CMK (cell line): ENCODE measurements at places on chromosomes 12 and 14.
A peak's percentile ranks its signal among the peaks of the same experiment; 100 is the strongest.

DNA sequence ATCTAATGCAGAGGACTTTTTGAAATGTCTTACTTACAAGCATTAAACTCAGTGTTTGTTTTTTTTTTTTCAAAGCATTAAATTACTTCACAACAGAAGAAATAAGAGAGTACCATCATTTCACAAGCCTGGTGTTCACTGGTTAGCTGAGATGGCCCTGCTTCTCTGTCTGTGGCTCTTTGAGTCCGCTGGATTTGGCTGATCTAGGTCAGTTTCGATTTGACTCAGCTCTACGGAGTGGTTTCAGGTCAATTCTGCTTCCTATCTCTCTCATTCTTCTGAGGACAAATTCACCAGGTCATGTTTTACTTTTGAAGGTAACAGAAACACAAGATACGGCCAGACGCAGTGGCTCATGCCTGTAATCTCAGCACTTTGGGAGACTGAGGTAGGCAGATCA, 1066.1 kb downstream of the FLRT2 start:
- no peak for DNase-seq

GRCh38 chr14:68113343-68113930, 293.9 kb downstream of the RAD51B start:
- no peak for DNase-seq

DNA sequence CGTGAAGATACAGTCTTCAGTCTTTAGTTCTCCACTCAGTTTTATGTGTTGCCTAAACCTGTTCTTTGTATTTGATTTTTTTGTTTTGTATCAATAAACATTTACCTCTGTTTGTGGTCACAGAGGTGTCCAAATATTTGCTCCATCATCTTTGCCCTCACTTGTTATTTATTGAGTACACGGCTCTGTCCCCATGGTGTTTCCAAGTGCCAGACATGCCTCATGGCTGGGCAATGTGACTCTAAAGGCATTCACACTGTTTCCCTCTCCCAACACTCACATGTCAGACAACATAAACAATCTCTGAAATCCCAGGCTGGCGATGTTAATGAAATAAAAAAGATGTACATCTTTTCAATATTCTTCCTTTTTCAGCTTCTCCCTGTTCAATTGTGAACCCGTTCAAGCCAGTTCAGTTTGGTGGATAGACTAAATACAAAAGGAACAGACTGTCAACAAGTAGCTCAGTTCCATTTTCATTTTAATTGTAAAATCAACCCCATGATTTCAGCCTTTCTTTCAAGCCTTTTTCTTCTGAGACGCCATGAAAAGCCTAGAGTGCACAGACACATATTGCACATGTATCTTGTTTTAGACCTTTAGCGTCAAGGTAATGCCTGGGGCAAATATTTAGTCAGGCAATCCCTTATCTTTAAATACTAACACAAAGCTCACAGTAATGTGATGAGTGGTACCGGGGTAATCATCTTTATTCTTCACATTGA, 680.7 kb downstream of the GALC start:
- no peak for DNase-seq

- DNase-seq: no peak
Observed at GRCh38 chr14:33275879-33276278, 337.2 kb downstream of the NPAS3 start.

DNA sequence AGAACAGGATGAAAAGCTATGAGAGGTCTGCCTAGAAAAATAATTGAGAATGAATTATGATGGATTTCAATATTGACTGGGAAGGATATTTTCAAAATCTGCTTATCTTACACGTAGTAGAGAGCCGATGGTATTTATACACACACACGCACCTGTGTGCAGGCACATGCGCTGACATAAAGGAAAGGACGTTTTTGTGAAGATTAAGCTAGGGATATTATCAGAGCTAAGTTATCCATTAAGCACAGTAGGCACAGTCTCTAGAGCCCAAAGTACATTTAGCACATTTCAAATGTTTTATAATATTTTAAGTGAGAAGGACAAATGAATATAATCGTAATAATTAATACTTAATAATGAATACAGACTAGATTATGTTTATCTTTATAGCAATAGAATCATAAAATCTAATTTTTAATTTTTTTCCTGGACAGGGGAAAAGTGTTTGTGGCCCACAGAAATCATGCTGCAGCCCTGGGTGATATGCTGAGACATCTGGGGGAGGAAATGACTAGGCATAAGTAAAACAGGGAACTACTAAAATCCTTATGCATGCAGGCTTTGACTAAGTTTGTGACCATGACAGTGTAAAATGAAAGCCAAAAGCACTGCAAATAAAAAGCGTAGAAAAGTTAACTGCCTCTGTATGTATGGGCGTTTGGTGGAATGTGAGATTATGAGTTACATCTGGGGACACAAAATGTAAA, 146.1 kb downstream of the KITLG start:
- DNase-seq: peak; percentile 25

DNA sequence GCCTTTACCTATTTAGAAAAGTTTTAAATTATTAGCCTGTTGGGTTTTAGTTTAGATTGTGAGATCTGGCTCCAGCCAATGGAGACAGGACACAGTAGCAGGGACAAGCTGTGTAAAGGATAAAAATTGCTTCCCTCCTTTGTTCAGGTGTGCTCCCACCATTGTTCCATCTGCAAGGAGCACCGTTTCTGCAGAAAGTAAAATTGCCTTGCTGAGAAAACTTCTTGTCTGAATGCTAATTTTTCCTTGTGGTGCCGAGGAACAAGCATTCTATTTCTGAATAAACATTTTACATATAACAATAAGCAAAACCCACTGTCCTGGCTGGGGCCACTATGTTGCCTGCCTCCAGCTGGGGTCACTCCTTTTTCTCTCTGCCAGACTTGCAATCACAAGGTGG, 72.7 kb upstream of the ZFP36L1 start:
- no peak for DNase-seq

DNA sequence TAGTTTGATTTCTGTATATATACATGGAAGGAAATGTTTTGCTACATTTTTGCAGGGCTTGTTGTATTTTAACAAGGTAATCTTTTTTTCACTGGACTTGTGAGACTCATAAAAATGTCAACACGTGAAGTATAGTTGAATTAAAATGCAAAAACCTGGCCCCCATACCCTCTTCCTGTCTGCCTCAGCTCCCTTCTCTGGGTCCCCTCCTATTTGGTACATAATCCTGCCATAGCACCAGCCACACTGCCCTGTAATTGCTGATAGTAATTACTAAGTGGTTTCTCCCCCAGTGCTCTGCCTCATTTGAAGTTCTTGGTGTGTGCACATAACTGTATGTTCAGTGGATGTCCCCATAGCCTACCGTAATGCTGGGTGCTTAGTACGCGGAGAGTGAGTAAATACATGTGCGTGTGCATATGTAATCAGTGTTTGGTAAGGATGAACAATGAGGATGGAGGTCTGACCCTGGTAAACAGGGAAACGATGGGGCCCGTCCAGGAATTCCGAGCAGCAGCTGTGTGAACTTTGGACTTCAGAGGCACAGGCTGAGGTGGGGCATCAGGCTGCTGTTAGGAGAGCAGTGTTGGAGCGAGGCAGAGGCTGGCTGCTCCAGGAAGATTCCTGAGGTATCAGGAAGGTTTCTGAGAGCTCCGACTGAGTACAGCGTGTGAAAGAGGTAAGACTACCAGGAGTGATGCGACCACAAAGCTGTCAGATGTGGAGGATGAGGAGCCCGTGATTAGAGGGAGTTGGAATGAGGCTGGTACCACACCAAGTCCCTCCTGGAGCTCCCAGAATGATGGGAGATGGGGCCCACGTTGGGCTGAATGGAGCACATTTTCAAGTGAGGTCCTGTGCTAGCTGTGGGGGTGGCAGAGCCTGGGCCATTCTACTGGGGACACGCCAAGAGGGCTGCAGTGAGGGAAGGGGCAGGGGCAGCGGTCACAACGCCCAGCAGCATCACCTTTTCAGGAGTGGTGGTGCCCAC, 106.8 kb downstream of the PELI2 start:
- no peak for DNase-seq

DNA sequence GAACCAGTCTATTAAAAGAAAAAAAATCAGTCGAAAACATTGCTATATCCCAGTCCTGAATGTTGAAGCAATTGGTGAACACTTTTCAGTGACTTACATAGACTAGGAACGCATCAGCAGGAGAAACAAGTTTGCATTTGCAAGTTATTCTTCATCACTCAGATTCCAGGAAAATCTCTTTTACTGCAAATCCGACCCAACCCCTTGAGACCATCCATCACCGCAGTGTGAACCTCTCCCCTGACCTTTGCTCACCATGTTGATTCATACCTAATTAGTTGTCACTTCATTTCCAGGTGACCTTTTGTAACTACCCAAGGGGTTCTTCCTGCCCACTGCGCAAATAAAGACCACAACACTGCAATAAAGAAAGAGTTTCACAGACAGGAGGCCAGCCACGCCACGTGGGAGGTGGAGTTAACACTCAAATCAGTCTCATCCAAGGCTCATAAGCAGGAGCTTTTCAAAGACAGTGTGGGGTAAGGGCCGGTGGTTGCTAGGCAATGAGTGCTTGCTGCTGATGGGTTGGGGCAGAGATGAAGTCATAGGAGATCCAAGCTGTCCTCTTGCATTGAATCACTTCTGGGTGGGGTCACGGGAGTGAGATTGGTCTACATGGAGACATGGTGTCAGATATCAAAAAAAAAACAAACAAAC, 241.3 kb upstream of the TMEM132C start:
- no peak for DNase-seq

- DNase-seq: no peak
Observed at GRCh38 chr12:84653482-84653881, 259.1 kb downstream of the SLC6A15 start.
